Activated T-cell treated with anti-CD3 and anti-CD28 coated beads, Interleukin-2, amount 50 U/mL, for 24 hours (primary cell): ENCODE measurements at places on chromosomes 3 and 15.

DNA sequence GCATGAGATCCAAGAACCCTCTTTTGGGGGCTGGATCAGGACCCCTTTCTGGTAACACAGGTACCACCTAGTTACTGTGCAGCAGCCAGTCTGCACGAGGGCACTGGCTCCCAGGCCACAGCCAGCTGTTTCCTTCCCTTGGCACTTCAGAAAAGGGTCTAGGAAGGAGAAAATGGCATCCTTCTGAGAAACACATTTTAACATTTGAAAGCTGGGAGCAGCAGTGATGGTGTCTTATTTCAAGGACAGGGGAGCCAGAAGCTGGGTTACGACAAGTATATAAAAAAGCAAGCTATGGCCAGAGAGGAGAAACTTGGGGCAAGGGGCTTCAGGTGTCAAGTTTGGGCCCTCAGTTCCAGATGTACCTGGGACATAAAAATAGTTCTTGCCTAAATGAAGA lies 282.8 kb downstream of the CTNNB1 start:
- DNase-seq: no peak

GRCh38 chr15:22799902-22800301 lies 13.5 kb downstream of the NIPA1 start:
- DNase-seq: no peak

GRCh38 chr3:177251755-177252154 lies 54.5 kb upstream of the TBL1XR1 start:
- no peak for DNase-seq

GRCh38 chr15:66063147-66063546 lies 190.4 kb downstream of the MEGF11 start:
- DNase-seq: no peak

- no peak for DNase-seq
These were observed 1.3 kb upstream of the PRKAR2A start for GRCh38 chr3:48848816-48849515.

DNA sequence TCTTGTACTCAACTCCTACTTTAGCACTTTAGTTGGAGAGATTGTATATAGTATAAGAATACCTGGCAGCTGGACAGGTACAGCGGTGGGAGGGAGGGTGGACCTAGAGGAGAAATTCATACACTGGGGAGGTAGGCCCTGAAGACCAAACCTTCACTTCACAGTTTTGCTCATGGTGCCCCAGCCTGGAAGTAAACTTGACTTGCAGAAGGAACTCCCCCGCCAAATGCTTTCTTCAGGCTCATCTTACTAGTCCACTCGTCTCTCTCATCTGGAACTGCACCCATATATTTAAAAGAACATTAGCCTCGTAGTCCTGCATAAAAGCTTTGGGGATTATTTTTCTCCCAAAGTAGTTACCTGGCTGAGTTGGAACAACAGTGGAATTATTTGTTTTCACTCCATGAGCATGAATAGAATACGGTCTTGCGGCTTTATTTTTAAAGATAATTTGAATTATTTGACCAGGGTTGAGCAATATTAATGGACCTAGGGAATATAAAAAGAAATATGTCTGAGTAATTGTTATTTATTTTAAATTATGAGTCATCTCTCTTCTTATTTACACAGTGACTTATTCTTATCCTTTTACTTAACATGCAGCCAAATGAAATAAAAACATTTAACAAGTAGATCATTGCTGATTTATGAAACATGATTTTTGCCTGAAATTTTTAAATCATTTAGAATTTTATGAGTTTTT lies 25.5 kb upstream of the CP start:
- DNase-seq: no peak

- DNase-seq: no peak
These were observed 171.1 kb upstream of the TLE3 start for GRCh38 chr15:70268698-70269251.

DNA sequence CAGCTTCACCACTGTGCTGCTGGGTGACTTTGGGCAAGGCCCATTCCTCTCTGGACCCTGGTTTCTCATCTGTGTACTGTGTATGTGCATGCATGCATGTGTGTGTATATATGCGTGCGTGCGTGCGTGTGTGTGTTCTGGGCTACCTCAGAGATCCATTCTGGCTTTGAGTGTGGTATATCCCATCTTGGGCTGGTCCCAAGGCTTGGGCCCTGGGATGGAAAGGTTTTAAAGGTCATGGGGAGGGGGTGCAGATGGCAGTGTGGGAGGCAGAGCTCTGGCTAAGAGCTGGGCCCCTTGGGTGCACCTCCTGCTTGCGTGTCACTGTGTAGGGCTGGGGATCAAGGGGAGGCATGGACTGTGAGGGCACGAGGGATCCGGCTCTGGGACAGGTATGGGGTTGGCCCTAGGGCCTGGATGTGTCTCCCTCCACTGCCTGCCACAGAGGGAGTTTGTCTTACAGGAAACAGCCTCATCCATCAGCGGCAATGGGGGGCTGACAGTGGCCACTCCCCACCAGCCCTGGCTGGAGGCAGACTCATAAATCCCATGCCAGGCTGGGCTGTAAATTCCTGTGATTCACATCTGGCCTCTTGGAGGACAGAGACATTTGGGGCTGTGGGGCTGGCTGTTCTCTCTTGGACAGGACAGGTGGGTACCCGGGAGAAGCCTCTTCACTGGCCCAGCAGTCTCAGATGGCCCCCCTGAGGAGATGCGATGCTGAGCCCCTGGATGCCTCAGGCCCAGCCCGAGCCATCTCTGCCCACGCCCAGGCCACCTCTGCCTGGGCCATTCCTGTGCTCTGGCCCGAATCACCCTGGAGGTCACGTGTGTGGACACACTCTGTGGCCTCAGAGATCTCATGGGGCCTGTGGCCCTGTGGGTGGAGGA lies 21.4 kb upstream of the CSPG4 start:
- no peak for DNase-seq

- no peak for DNase-seq
These were observed 91.4 kb upstream of the POU1F1 start for GRCh38 chr3:87367736-87368135.

GRCh38 chr3:71690341-71690841 lies 34.8 kb downstream of the EIF4E3 start:
- DNase-seq: no peak

DNA sequence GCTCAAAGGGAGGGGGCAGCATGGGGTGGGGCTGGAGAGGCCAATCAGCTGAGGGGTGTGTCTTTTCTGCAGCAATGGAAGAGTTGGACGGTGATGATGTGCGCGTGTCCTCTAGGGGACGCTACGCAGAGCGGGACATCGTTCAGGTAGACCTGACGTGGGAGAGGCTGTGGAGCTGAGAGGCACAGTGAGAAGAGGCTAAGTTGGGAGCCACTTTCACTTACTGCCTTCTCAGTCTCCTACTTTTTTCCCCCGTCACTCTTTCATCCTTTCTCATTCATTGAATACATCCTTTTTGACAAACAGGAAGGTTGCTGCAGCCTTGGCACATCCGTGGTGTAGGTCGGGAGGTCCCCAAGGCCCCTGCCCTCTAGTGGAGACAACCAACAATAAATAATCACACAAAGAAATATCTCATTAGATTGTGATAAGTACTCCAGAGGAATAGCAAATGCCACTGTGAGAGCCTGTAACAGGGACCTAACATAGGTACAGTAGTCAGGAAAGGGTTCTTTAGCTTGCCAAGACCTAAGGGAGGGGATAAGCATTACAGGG lies 4.4 kb upstream of the BRPF1 start:
- peak; percentile 66 for DNase-seq

DNA sequence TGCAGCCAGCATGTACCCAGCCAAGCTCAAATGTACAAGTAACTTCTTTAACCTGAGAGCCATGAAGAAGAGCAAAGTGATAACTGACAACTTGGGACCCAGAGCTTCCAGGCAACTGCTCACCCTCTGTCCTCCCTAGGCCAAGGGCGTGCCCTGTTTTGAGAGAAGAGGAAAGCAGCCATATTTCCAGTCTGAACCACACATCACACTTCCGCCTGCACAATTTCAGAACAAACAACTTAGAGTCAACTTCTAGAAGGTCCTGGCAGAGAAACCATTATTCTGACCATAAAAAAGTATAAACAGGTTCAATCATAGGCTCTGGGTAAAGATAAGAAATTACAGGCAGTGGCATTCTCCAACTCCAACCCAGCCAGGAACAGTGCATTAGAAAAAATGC lies 50.1 kb downstream of the ITGB5 start:
- no peak for DNase-seq

GRCh38 chr3:81394651-81395524 lies 366.6 kb downstream of the GBE1 start:
- no peak for DNase-seq

DNA sequence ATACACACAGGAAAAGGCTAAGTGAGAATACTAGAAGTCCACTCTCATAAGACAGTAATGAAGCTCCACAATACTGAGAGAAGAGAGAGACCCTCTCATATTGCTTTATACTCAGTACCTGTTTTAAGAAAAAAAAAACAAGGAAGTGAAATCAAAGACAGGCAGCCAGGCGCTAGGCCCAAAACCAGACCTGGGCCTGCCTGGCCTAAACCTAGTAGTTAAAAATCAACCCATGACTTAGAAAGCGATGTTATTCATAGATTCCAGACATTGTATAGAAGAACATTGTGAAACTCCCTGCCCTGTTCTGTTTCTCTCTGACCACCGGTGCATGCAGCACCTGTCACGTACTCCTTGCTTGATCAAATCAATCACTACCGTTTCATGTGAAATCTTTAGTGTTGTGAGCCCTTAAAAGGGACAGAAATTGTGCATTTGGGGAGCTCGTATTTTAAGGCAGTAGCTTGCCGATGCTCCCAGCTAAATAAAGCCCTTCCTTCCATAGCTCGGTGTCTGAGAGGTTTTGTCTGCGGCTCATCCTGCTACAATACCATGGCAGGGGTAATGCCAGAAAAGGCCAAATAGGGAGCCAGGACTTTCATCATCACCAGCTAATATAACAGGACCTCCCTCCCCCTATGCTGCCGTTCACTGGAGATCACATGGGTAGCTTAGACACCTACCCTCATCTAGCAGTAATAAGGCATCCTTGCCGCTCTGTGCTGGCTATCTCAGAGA lies 1294.1 kb downstream of the NSUN3 start:
- DNase-seq: no peak

GRCh38 chr15:90838139-90838538 lies 30.2 kb upstream of the FURIN start:
- DNase-seq: peak; percentile 88

DNA sequence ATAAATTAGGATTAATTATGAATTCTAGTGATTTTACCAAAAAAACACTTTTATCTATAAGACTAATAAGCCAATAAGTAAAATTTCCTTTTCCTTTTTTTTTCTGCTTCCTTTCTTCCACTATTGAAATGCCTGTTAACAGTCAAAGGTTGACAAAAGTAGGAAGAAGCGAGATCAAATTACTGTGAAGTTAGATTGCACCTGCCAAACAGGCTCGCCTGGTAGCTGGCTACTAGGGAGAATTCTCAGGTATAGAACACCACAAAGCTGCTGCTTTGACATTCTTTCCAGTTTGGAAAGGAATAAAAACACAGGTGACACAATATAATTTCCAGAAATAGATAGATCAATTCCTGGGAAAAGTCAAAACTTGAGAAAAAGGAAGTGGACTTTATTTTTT lies 749.0 kb downstream of the NSUN3 start:
- no peak for DNase-seq

DNA sequence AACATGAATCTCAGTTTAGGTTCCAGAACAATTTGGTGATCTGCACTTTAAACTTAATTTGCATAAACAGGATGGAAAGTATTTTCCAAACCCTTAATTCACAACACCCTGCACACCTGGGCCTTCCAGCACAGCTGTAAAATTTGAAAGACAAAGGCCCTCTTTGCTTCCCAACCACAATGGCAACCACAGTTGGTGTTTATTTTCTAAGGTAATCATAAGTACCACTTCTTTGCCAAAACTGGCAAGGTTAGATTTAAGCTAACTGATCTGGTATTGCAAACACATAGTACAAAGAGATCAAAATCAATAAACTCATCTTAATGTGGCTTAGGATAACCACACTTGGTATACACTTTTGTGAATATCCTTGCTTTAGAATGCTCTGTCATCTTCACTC lies 4.1 kb downstream of the LRIG1 start:
- DNase-seq: no peak

GRCh38 chr3:169563775-169564059 lies 99.8 kb downstream of the MECOM start:
- DNase-seq: no peak

GRCh38 chr3:23916152-23916885 lies 471 bp downstream of the NKIRAS1 start:
- no peak for DNase-seq

GRCh38 chr15:39642011-39642640 lies 61.2 kb downstream of the THBS1 start:
- no peak for DNase-seq

DNA sequence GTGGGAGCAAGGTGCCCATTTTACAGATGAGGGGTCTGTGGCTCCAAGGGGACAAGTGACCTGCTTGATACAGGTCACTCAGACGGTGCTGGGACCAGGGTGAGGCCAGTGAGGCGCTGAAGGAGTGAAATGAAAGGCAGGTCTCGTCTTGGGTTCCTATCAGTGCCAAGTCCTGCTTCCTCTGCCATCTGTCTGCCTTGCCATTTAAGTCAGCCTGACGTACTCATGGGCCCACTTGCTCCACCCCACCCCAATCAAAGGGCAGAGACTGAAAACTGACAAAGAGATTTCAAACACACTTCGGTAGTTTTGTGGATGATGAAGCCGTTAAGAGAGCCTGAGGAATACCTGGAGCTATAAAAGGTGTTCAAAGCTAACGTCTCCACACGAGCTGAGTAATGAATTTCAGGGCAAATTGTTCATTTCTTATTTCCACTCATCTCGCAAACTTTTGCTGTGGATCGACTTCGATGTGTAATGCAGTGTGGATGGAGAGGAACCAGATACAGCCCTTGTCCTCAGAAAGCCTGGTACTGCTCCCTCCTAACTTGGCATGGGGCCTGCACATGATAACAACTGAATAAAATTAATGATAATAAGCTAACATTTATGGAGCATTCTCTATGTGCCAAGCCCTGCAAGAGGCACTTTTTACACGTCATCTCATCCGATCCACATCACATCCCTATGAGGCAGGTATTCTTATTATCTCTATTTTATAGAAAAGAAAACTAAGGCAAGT lies 36.6 kb downstream of the ATP2B2 start:
- DNase-seq: no peak

DNA sequence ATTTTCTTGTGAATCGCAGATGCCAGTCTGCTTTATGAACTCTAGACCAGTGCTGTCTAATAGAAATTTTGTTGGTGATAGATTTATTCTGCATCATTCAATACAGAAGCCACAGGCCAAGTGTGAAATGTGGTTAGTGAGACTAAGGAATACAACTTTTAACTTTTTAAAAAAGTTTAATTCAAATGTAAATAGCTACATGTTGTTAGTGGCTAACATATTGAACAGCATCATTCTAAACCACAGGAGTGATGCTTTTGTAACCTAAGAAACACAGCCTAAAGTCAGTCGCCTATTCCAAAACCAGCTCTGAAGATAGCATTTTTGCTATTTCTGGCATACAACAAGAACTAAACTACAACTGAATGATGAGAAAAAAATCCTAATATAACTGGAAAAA lies 164.8 kb upstream of the CBLB start:
- DNase-seq: no peak

GRCh38 chr15:48063411-48063985 lies 57.3 kb upstream of the SLC24A5 start:
- DNase-seq: no peak
